Activated naive CD4-positive, alpha-beta T cell treated with anti-CD3 and anti-CD28 coated beads, Interleukin-2, amount 50 U/mL, for 16 hours (primary cell): ENCODE measurements at places on chromosomes 7 and 10.

GRCh38 chr10:72388062-72388461 lies 33.3 kb upstream of the DNAJB12 start:
- no peak for DNase-seq

- no peak for DNase-seq
These were observed 33.3 kb downstream of the CRHR2 start for GRCh38 chr7:30648744-30649540.

DNA sequence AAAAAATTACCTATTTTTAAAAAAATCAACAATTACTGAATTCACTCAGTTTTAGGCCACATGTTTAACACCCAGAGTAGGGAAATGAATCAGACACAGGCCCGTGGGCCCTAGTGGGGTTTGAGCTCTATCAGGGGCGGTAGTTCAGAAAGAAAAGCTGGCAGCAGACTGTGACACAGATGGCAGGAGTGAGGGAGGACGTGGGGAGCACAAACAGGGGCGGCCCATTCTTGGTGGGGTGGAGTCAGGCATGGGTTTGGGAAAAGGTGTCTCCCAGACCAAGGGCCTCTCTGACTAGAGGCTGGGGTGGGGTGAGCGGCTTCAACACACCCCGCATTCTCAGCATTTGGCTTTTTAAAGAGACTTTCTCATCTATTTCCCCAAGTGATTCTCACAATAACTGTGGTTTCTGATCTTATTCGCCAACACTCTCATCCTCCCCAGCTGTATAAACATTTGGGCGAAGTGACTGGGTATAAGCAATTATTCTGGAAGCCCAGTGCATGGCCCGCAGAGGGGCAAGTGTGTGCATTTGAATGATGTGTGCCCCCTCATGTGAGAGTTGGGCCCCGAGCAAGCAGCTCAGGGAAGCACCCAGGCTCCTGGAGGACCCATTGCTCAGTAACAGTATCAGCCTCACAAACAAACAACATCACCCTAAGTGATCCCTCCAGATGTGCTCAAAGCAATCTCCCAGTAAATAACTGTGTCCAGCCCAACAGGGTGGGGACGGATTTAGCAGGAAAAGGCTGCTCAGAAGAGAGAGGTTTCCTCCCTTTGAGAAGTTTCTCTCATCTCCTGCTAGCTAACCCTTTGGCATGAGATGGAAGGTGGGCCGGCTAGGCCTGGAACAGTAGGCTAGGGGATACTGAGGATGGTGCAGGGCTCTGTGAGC lies 437.6 kb upstream of the ZMIZ1 start:
- DNase-seq: no peak

DNA sequence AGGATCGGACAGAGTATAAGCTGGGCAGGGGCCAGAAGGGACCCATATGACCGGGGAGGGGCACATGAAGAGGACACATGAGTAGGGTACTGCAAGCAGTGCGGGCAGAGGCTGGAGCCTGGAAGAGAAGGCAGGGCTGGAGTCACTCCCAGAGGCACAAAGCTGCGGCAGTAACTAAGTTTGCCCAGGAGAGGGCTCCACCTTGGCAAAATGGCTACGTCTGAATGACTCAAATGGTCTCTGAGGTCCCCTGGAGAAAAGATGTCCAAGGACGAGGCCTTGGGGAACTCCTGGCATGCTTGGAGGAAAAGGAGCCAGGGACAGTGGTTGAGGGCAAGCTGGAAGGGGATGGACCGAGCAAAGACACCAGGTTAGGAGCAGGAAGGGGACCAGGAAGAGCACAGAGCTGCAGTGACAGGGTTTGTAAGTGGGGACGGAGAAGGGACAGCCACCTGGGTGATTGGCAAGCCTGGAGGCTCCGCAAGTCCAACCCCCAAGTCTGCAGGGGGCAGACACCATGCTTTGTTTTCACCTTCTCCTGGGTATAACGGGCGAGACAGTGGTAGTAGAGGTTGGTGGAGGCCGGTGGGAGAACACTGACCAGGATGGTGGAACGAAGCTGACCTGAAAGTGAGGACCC lies 43.1 kb upstream of the LBX1 start:
- DNase-seq: peak; percentile 66

- peak; percentile 36 for DNase-seq
These were observed at the start of gene C10orf67 for GRCh38 chr10:23344241-23344841. Gene C10orf67, minus strand, starts transcription at chr10:23344797. Its CDS starts 23 bp downstream, at chr10:23344774.

DNA sequence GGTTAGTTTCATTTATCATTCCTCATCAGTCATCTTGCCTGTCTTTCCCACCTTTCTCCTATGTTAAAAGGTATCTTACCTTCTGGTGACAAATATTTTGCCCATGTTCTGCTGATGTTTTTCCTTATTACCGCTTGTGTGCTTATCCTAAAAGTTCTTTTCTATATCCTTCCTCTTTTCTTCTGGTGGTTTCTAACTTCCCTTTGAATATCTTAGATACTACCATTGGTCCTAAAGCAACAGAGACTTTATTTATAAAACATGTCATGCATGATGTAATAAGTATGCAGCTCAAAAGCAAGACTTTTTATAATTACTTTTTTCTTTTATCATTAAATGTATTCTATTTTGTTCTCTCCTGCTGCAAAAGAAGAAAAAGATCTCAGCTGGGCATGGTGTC lies 24.8 kb downstream of the TBC1D12 start:
- no peak for DNase-seq

DNA sequence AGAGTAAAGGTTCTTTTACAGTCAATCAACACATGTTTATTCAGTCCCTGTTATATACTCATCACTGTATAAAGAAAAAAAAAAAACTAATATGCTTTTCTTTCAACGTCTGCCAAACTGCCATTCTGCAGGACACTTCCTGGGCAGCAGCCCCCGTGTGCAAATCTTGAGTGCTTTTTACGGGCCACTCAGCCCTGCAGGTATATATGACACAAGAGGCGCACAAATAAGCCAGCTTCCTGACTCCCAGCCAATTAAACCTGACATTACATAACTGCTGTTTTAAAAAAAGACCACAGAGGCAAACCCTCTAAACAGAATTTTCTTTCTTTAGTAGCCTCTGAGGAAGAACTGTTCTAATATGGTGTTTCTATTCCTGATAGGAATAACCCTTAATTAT lies 263.0 kb upstream of the NEBL start:
- DNase-seq: no peak

- no peak for DNase-seq
These were observed 98.1 kb upstream of the NANOS1 start for GRCh38 chr10:118931436-118931835.

DNA sequence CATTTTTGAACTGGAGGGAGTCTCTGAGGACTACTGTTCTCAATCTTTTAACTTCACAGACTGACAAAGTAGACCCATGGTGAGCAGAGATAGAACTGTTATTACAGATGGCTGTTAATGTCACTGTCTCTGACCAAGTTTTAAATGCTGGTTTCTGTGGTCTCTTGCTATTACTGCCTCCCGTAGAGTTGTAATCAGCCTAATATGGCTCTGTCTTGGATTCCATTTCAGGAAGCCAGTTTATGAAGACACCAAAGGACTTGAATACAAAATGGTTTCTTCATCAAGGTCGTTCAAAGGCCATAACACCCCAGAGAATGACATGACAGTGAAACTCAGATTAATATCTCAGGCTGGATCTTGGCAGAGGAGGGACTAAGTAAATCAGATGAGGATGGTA lies 3.9 kb downstream of the SFRP4 start:
- DNase-seq: no peak

DNA sequence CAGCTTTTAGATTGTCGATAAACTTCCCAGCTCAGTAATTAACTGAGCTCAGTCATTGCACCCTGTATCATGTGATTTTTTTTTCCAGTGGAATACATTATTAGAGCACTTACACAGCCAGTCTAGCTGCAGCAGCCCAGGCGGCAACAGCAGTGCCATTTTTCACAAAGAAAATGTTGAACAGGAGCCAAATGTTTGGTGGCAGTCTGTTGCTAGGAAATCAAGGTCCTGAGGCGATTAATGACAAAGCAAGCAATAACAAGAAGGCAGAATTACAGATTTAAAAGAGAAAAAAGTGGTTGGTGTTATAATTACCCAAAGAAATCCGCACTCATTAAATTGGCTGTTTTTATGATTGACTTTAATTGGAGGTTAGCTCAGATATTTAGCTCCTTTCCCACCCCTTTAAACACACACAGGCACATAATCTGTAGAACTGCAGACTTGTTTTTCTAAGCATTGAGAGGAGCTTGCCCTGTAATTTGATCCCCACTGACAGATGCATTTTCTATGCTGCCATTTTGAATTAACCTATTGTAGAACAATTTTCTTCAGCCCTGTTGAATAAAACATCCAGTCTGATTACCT lies 267.4 kb downstream of the ADK start:
- no peak for DNase-seq

DNA sequence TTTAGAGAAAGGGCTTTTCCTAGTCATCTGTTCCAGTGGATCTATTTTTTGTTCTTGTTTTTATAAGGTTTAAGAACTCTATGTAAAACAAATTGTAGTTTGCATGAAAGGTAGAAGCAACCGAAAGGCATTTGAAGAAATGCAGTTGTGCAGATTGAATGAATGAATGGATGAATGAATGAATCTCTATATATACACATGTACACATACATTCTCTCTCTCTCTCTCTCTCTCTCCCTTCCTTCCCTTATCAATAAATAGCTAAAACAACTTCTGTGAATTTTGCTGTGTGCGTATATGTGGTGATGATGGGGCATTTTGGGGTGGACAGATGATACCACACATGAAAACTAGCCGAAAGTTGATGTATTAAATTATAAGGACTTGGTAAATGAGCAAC lies 32.4 kb downstream of the ANLN start:
- no peak for DNase-seq

GRCh38 chr10:43253461-43254198 lies 13.2 kb downstream of the RASGEF1A start:
- DNase-seq: no peak

DNA sequence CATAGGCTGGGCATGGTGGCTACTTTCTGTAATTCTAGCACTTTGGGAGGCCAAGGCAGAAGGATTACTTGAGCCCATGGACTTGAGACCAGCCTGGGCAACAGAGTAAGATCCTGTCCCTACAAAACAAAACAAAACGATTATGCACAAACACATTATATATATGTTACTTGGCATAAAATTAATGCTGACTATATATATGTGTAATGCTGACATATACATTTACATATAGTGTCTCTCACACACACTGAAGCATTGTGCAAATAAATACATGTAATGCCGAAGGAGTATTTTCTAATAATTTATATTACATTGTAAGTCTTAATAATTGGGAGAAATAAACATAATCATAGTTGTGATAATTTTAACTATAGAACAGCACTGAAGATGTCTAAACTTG lies 621.8 kb upstream of the ZNF722 start:
- no peak for DNase-seq

GRCh38 chr7:100077205-100077604 lies 4.3 kb downstream of the ZNF3 start:
- no peak for DNase-seq

GRCh38 chr10:130340816-130341215 lies 204.6 kb downstream of the GLRX3 start:
- DNase-seq: no peak
